ENCODE measurements at places on chromosomes 6 and 20. TPM values are rescaled to one million over a fixed set of nuclear protein-coding genes. Genes with fewer than 3 reads are reported as not detected.

DNA sequence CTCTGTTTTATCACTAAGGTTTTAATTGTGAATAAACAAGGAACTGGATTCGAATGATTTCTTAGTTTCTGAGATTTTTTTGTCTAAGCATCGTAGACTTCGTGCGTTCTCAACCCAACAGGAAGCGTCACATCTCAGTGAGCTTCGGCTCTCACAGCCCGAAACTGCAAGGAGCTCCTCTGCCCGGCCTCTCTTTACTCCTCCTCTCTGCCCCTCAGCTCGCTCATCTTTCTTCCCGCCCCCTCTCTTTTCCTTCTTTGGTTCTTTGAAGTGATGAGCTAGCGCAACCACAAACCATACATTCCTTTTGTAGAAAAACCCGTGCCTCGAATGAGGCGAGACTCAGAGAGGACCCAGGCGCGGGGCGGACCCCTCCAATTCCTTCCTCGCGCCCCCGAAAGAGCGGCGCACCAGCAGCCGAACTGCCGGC is 480 bp upstream of the NT5E start:
- peaks cover 13% of the 10 kb centered on the region for H3K27me3 ChIP-seq
- H3K36me3 ChIP-seq: no peaks in the 10 kb centered on the region
- H3K27ac ChIP-seq: peak overlapping the region; percentile 58
- DNase-seq: peak; percentile 77
- H3K4me3 ChIP-seq: peak overlapping the region; percentile 64
- H3K4me1 ChIP-seq: peaks cover 25% of the 10 kb centered on the region

MRAP2 gene
- total RNA-seq: not detected

RIPOR2 gene
- 58.2 TPM for total RNA-seq

DNA sequence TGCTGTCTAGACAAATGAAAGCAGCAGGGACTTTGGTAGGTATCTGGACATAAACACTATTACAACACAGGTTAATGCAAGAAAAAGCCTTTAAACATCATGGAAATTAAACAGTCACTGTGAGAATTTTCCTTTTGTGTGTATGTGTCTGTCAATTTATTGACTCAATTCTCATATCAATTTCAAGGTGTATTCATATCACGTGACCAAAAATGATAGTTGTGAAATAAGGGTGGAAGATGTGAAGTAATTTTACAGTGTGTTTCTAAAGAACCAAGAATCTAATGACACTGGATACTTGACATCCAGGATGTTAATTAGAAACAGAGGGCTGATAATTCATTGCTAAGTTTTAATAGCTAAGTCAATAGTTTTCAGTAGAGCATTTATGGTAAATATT is 244.0 kb downstream of the TMEM242 start:
- H3K27me3 ChIP-seq: no peaks in the 10 kb centered on the region
- H3K4me1 ChIP-seq: peaks cover 13% of the 10 kb centered on the region
- no peak overlapping the region for H3K4me3 ChIP-seq
- H3K27ac ChIP-seq: no peak overlapping the region
- H3K36me3 ChIP-seq: no peaks in the 10 kb centered on the region
- no peak for DNase-seq

DNA sequence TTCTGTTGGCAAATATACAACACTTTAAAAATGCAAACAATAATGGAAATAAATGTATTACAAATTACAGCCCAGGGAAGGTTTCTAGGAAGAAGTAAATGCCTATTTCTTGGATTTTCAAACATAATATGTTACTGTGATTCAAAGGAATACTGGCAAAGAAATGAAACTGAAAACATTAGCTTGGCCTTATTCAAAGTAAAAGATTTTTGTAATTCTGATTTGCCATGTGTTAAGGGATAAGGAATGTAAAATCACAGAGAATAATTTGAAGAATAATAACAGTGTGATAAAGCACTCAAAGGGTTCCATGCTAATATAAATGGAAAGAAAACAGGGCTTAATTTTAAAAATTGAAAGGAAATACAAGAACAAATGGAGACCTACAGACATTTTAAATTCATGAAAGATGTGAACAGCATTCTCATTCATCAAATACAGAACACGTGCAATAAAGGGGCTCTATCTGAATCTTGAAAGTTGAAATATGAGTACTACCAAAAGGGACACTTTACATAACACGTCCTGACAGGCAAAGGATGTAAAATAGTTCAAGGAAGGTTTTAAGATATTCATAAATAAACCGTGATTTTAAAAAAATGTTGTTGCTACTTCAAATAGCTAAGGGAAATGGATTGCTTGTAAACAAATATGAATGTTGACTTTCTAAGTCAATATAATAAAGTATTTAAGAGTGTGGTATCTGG is 138.1 kb downstream of the RFPL4B start:
- DNase-seq: no peak
- H3K36me3 ChIP-seq: no peaks in the 10 kb centered on the region
- H3K27ac ChIP-seq: no peak overlapping the region
- H3K4me3 ChIP-seq: no peak overlapping the region
- no peaks in the 10 kb centered on the region for H3K4me1 ChIP-seq

MMUT gene
- 12.2 TPM for total RNA-seq

DNA sequence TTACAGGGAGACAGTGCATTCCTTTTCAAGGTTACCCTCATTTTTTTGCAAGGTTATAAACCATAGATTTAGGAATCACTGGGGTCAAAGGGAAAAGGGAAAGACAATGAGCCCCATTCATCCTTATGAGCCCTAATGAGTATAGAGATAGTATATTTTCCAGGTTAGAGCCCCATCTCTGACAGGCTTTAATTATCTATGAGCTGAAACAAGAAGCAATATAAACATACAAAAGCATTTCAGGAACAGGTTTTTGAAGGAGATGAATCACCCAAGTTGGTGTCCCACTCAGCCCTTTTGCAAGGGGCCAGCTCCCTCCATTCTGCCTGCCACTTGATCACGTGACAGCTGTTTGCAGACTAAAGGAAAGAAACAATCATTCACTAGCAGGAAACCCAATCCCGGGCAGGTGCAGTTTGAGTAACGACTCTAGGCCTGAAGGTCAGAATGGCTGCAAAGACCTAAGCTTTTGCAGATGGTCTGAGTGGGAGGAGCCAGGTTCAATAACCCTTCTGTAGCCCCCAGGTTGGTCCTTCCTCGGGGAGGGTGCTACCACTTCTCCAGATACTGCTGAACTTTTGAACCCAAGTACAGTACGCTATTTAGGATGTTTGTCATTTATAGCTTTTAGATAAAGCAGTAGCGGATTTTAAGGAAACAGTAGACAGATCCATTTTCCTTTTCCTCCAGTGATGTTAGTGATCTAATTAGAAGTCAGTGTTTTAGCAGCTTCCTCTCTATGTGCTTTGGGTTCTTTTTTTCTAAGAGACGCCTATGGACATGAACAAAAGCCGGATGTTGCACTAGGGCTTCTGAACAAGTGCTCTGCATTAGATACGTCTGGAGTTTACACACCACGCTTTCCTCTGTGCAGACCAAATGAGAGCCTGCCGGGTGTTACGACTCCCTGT is 253.2 kb downstream of the SOX4 start:
- DNase-seq: no peak
- H3K27ac ChIP-seq: no peak overlapping the region
- H3K4me1 ChIP-seq: no peaks in the 10 kb centered on the region
- no peaks in the 10 kb centered on the region for H3K36me3 ChIP-seq

FBXO30 gene
- total RNA-seq: 8.4 TPM

TRIM40 gene
- not detected for total RNA-seq

DNA sequence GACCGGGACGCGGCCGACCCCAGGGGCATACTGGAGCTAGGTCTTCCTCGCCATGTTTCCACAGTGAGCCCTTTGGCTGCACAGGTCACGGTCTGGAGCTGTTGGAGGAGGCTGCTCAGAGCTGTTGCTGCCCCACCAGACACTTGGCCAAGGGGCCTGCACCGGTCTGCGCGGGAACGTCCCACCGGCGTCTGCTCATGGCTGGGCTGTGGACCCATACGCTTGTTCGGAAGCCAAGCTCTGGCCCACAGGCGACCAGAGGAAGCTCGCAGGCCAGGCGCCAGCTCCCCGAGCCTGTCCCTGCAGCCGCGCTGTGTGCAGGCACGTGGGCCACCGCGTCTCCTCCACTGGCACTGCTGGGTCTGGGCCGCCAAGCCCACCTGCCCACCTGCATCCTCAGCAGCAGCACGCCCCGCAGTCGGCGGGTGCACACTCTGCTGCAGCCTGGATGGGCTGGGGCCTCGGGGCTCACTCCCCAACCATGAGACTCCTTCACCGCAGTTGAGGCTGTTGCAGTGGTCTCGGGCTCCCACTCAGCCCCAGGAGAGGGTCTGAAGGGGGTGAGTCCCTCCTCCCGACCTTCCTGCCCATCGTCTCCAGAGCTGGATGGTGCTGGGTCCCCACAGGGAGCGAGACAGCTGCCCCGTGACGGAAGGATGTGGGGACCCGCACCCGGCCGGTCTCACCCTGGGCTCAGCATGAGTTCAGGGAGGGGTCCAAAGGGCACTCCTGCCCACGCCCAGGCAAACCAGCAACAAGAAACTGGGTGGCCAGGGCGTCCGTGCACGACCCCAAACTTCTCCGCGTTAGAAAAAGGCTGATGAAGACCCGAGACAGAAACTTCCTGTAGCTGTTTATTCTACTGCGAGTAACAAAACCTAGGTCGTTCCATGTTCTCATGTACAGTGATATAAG is 15.5 kb upstream of the TCFL5 start:
- no peak overlapping the region for H3K27ac ChIP-seq
- H3K4me3 ChIP-seq: no peak overlapping the region
- peaks cover 5% of the 10 kb centered on the region for H3K4me1 ChIP-seq
- no peaks in the 10 kb centered on the region for H3K36me3 ChIP-seq

GRCh38 chr6:1552296-1552761 is 57.4 kb upstream of the FOXC1 start:
- H3K27me3 ChIP-seq: no peaks in the 10 kb centered on the region
- no peaks in the 10 kb centered on the region for H3K4me1 ChIP-seq
- H3K27ac ChIP-seq: no peak overlapping the region
- no peaks in the 10 kb centered on the region for H3K36me3 ChIP-seq
- no peak for DNase-seq

C6orf47 gene
- 20.0 TPM for total RNA-seq

GRCh38 chr6:107655245-107655644 is 165.3 kb downstream of the SOBP start:
- H3K36me3 ChIP-seq: no peaks in the 10 kb centered on the region
- H3K27me3 ChIP-seq: no peaks in the 10 kb centered on the region
- no peak for DNase-seq
- no peak overlapping the region for H3K4me3 ChIP-seq
- no peak overlapping the region for H3K27ac ChIP-seq

CST4 gene
- not detected for total RNA-seq

DNA sequence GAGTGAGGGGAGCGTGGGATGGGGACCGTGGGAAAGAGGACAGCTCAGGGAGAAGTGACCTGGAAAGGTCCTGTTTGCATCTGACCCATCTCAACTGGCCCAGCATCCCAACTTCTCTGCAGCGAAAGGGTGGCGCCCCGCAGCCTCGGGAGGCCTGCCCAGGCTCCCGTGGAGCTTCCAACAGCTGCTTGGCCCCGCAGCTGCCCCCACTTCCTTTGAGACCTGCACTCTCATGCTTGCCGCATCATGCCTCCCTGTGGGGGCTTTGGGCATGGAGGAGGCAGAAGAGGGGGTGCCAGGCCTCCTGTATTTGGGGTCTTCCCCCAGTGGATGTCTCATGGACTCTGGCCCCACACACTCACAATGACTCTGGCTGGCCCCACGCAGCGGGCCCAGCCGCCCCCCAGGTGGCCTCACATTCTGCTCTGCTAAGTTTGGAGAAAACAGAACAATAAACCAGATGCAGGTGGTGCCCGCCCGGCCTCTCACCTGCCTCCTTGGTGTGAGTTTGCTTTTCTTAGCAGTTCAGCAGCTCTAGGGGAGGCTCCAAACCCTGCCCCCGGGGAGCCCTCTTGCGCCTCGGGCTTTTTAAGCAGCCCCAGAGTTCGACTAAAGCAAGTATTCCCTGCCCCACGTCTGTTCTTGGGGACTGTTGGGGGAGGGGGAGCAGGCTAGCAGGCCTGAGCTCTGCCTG is 40.7 kb downstream of the CPXM1 start:
- no peak overlapping the region for H3K4me3 ChIP-seq
- H3K27ac ChIP-seq: no peak overlapping the region
- no peaks in the 10 kb centered on the region for H3K4me1 ChIP-seq
- no peaks in the 10 kb centered on the region for H3K27me3 ChIP-seq
- H3K36me3 ChIP-seq: no peaks in the 10 kb centered on the region

- DNase-seq: peak; percentile 25
- no peak overlapping the region for H3K4me3 ChIP-seq
- no peak overlapping the region for H3K27ac ChIP-seq
- no peaks in the 10 kb centered on the region for H3K4me1 ChIP-seq
Measured at GRCh38 chr6:170131351-170131750, 159.5 kb downstream of the DLL1 start.

GRCh38 chr6:108862479-108863191 is 14.4 kb downstream of the ARMC2 start:
- peaks cover 3% of the 10 kb centered on the region for H3K36me3 ChIP-seq
- no peak overlapping the region for H3K4me3 ChIP-seq
- H3K27me3 ChIP-seq: no peaks in the 10 kb centered on the region
- no peak overlapping the region for H3K27ac ChIP-seq
- H3K4me1 ChIP-seq: peaks cover 7% of the 10 kb centered on the region
- DNase-seq: no peak

- H3K4me1 ChIP-seq: no peaks in the 10 kb centered on the region
- no peak for DNase-seq
- H3K27ac ChIP-seq: no peak overlapping the region
- H3K36me3 ChIP-seq: no peaks in the 10 kb centered on the region
- no peaks in the 10 kb centered on the region for H3K27me3 ChIP-seq
Measured at GRCh38 chr6:99739526-99739925, 132.9 kb downstream of the PRDM13 start.

RRAGD gene
- 8.7 TPM for total RNA-seq

- H3K4me1 ChIP-seq: no peaks in the 10 kb centered on the region
- H3K36me3 ChIP-seq: no peaks in the 10 kb centered on the region
- H3K4me3 ChIP-seq: no peak overlapping the region
- no peak for DNase-seq
- no peaks in the 10 kb centered on the region for H3K27me3 ChIP-seq
- no peak overlapping the region for H3K27ac ChIP-seq
Measured at GRCh38 chr6:166477647-166478365, 95.1 kb upstream of the MPC1 start.

DNA sequence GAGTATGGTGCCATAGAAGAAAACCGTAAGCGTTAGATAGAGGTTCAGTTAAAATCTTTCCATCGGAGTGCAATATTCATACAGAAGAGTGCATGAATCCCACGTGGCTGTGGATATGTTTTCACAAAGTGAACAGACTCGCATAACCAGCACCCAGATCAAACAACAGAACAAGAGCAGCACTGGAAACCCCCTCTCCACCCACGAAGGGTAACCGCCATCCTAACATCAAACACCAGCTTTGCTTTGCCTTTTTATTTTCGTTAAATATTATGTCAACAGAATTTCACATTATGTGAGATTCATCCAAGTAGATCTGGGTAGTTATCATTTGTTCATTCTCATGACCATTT is 4.7 kb downstream of the GTSF1L start:
- H3K36me3 ChIP-seq: no peaks in the 10 kb centered on the region
- H3K4me3 ChIP-seq: peak overlapping the region; percentile 45
- H3K27me3 ChIP-seq: no peaks in the 10 kb centered on the region

DNA sequence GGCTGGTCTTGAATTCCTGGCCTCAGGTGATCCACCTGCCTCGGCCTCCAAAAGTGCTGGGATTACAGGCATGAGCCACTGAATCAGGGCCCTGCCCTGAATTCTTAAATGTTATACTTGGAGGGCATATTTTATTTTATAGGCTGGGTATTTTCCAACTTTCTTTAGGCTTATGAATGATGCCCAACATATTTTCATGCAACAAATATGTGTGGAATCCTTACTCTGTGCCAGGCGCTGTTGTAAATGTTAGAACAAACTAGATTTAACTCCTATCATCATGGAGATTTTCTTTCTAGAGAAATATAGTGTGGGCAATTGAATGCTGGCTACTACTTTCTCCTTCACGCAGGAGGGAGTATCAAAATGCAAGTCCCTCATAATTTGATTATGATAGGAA is 71.2 kb downstream of the SAMD5 start:
- DNase-seq: no peak
- H3K27me3 ChIP-seq: no peaks in the 10 kb centered on the region
- H3K27ac ChIP-seq: no peak overlapping the region

ENPP4 gene
- 13.0 TPM for total RNA-seq
